ENCODE measurements at places on chromosomes 16 and 17.

- DNase-seq = no peak
Measured at GRCh38 chr17:78595135-78595810, 18.1 kb upstream of the DNAH17 start.

- DNase-seq = no peak
Measured at GRCh38 chr17:29138971-29139691, 41.1 kb downstream of the MYO18A start.

DNA sequence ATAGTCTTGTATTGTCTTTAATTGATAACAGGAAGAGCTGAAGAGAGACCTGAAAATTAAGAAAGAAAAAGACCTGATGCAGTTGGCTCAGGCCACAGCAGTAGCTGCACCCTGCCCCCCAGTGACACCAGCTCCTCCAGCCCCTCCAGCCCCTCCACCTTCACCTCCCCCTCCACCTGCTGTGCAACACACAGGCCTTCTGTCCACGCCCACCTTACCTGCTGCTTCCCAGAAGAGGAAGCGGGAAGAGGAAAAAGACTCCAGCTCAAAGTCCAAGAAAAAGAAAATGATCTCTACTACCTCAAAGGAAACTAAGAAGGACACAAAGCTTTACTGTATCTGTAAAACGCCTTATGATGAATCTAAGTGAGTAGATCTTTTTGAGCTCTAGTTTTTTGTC is 36.8 kb downstream of the C17orf58 start:
- DNase-seq = no peak

DNA sequence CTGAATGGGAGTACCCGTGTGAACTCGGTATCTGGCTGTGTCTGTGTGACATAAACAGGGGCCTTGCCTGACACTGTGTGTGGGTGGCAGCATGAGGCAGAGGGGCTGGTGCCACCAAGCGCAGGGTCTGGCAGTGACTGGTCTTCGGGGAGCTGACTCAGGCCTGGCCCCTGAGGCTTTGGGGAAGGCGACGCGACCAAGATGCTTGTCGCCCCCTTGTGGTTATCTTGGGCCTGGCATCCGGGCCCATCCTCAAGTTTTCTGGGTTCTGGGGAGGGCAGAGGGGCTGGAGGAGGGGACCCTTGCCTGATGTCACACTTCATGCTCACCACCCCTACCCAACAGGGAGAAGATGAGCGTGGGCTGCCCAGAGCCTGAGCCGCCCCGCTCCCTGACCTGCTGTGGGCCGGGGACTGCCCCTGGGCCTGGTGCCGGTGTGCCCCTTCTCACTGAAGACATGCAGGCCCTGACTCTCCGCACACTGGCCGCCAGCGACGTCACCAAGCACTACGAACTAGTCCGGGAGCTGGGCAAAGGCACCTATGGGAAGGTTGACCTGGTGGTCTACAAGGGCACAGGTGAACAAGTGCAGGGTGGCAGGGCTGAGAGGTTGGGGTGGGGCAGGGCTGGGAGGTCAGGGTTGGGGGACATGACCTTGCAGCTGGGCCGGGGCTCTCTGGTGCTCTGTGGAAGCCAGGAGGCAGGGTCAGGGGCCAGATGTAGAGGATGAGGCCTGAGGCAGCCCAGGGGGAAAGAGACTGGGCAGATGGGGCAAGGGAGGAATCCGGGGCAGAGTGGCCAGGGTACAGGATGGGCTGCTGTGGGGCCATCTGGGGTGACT is 24.9 kb downstream of the SBK1 start:
- DNase-seq = peak; percentile 65

DNA sequence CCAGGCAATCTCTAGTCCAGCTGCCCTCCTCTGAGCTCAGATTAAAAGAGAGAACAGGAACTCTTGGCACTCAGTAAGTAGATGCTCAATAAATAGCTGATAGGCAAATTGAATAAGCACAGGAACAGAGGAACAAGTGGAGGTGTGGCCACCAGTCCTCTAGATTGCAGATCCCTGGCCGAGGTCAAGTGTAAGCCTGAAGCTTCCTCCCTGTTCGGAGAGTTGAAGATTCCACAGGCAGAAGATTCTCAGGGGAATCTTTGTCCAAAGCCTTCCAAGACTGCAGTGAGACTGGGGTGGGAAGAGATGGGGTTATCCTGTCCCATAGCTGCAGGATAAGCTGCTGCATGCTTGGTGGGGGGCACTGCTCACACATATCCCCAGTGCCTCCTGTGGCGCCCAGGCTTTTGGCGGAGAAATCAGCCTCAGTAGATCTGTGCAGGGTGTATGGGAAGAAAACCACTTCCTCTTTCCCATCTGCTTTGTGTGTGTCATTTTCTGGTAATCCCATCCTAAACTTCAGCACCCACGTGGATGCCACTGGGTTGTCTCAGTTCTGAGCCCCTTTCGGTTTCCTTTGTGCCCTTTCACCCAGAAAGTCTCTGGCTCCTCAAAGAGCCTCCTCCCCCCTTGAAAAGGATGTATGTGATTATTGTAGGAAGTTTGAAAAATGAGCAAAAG is 12.1 kb downstream of the CD300A start:
- DNase-seq = no peak

DNA sequence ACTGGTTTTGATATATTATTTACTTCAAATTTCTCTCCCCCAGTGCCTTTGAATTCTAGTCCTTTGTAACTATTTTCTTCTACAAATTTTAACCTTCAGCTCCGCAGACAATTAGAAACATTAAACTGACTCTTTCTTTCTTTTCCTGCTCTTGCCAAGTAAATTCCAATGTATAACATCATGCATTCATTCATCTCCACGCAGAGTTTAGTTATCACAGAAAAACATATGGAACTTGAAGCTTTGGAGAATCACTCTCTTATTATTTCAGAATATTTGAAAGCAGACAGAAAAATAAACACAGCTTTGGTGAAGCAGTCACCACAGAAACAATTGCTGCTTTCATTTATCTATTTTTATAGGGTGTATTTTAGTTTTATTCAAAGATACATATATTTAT is 778.7 kb upstream of the CDH8 start:
- no peak for DNase-seq

All from AG08395 (cell line).